Myocyte (in vitro differentiated cells): ENCODE measurements at places on chromosomes 5 and 9.

- no peak for DNase-seq
These were observed 28.3 kb downstream of the WHRN start for GRCh38 chr9:114476891-114477469.

DNA sequence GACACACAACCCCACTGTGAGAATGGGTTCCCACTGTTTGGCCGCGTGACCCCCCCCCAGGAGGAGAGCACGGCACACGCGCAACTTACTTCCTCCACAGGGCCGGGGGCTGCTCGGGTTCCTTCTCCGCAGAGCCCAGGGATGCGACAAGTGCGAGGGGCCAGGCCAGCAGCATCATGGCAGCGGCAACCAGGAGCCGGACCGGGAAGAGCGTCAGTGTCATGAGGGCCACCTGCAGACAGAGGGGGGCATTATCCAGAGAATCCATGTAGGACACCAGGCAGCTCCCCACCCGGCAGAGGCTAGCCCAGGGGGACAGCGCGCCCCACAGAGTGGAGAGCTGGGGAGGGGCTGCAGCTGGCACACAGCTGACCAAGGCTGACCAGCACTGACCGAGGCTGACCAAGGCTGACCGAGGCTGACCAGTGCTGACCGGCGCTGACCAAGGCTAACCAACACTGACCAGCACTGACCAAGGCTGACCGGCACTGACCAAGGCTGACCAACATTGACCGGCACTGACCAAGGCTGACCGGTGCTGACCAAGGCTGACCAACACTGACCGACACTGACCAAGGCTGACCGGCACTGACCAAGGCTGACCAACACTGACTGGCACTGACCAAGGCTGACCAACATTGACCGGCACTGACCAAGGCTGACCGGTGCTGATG, 22.3 kb downstream of the LPCAT1 start:
- no peak for DNase-seq

DNA sequence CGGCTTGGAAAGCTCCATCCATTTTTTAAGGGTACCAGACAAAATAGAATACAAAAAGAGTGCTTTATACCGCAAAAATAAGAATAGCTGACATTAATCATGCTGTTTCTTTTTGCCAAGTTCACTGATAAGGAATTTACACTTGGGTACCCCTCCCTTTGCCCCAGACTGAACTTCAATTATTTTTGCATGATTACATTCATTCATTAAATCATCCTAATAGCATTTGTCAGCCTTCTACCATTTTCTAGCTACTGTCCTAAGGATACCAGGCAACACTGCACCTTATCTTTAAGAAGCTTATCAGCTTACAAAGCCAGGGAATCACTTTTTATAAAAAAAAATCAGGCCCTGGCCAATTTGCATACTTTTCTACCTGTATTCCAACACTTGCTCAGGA, 48.4 kb downstream of the YIPF5 start:
- no peak for DNase-seq

- DNase-seq = no peak
These were observed 395.6 kb upstream of the MPDZ start for GRCh38 chr9:13674926-13675637.

GRCh38 chr9:129241725-129242124, 63.7 kb upstream of the IER5L start:
- no peak for DNase-seq

GRCh38 chr5:113249206-113249605, 185.6 kb downstream of the TSSK1B start:
- no peak for DNase-seq

DNA sequence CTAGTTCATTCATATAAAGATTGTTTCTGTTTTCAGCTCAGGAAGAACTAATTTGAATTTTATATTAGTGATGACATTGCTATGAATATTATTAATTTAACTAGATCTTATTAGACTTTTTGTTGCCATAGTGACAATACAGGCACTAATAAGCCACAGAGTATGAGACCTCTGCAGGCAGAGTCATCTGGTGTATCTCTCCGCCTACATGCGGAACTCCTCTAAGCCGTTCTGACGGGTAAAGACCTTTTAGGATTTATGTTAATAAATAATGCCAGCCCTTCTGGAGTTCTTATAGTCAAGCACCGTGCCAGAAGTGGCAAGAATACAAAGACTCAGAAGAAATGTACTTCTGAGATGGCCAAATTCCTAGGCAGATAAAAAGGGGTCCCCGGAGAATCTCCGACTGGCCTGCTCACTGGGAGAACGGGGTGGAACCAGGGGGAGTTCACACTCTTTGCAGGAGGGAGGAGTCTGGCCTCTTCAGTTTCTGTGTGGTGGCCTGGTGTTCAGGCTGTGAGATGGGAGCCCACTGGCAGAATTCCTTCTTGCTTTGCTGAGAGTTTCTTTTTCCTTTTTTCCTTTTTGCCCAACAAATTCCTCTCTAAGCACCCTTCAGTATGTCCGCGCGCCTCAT, 85.1 kb upstream of the IL12B start:
- DNase-seq = no peak

DNA sequence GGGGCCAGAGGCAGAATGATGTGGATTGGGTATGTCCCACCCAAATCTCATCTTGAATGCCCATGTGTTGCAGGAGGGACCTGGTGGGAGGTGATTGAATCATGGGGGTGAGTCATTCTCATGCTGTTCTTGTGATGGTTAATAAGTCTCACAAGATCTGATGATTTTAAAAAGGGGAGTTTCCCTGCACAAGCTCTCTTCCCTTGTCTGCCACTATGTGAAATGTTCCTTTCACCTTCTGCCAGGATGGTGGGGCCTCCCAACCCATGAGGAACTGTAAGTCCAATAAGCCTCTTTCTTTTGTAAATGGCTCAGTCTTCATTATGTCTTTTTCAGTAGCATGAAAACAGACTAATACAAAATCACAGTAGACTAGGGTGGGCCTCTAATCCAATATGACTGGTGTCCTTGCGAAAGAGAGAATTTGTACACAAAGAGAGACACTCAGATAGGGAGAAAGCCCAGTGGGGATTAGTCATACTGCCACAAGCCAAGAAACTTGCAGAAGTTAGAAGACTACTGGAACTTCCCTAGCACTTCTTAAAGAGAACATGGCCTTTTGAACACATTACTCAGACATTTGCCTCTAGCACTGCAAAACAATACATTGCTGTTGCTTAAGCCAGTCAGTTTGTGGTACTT, 68.4 kb downstream of the ANXA1 start:
- no peak for DNase-seq

DNA sequence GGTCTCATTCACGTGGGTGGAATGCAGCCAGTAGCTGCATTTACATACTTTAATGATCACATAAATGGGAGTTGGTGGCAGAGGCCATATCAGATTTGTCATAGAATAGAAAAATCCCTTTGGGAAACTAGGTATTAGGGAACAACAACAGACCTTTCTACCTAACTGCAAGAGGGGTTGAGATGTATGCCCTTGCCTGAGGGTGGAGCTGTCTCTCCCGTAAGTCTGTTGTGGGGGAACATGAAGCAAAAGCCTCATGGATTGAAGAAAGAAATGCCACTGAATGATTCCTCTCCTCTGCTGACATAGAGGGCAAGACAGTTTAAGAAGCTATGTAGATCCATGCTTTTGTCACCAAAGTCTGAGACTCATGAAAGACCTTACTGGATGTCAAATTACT, 461.3 kb downstream of the SPOCK1 start:
- DNase-seq = no peak

DNA sequence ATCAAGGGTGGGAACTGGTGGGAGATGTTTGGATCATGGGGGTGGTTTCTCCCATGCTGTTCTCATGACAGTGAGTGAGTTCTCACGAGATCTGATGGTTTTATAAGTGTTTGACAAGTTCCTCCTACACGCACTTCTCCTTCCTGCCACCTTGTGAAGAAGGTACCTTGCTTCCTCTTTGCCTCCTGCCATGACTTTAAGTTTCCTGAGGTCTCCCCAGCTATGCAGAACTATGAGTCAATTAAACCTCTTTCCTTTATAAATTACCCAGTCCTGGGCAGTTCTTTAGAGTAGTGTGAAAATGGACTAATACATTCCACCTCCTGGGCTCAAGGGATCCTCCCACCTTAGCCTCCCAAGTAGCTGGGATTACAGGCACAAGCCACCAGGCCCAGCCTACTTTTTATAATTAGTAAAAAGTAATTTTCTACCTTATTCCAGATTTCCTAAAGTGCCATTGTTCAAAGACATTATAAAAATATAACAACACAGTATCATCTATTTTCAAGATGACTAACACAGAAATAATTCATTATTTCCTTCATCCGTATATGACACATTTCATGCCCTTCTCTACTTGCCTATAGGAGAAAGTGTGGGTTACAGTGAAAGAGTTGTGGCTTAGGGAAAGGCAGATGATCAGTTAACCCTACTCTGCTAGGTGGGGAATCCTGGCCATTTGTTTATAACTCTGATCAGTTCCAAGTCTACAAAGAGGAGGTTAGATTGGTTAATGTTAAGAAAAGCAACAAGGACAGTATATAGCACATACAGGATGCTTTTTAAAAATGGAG, 99.9 kb downstream of the TTC39B start:
- DNase-seq = no peak

DNA sequence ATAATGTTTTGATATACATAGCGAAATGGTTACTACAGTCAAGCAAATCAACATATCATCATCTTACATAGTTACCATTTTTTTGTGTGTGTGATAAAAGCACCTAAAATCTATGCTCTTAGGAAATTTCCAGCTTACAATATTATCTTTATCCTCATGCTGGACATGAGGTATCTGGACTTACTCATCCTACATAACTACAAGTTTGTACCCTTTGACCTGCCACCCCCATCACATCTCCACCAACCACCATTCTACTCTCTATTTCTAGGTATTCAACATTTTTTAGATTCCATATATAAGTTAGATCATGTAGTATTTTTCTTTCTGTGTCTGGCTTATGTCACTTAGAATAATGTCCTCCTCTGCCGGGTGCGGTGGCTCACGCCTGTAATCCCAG, 79.9 kb downstream of the TAF11L14 start:
- no peak for DNase-seq

- peak; percentile 93 for DNase-seq
These were observed 114.8 kb upstream of the DAPK1 start for GRCh38 chr9:87382900-87383299.

DNA sequence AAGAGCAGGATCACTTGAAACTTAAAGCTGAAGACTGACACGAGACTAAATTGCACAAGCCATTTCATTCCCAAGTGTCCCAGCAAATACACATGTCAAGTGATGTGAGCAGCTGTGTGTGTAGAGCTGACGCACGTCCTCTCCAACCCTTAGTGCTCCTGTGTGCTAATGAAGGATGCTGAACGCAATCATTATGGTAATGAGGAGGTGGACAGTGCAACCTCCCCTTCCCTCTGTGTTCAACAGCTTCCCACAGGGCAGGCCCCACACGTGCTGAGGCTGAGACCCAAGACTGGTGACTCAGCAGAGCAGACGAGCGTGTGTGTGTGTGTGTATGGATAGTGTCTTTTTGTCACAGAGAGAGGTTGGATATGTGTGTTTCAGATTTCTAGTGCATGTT, 702.1 kb downstream of the SEMA5A start:
- DNase-seq = peak; percentile 60

- DNase-seq = no peak
These were observed 321.8 kb downstream of the PSAT1 start for GRCh38 chr9:78618735-78619134.

GRCh38 chr9:126501383-126502331, 112.1 kb upstream of the LMX1B start:
- peak; percentile 88 for DNase-seq

DNA sequence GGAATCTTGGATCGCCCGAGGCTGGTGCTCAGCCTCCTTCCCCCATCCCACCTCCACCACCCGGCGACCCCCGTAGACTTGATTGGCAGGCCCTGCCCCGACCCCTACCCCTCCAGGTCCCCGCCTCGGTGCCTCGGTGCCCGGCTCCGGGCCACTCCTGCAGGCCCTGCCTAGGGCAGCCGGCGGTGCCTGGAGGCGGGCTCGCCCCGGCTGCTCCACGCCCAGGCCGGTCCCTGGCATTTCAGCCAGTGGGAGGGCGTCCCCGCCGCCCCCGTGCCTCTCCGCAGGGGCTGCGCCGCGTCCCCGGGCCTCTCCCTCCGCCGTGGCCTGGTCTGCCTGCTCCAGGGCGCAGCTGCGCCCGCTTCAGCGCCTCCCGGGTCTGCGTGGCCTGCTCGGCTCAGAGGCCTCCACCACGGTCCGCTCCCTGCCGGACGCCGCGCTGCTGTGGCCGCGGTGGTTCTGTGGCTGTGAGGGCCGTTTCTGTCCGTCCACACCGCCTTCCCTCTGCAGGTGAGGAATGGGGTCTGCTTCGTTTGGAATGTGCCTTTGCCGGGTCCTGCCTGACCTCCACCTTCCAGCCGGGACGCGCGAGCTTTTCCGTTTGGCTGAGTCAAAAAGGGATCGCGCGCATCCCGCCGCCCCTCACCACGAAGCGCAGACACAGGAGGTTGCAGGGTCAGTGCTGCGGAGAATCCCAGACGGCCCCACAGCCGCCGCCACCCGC, 48.3 kb upstream of the IRX4 start:
- no peak for DNase-seq

GRCh38 chr9:136587944-136588662, 42.3 kb upstream of the NOTCH1 start:
- DNase-seq = no peak

GRCh38 chr5:33901156-33901555, 9.4 kb upstream of the ADAMTS12 start:
- DNase-seq = no peak

GRCh38 chr5:55325621-55326020, 17.8 kb downstream of the MTREX start:
- no peak for DNase-seq

GRCh38 chr5:132180134-132180745, 47.4 kb downstream of the P4HA2 start:
- peak; percentile 77 for DNase-seq

DNA sequence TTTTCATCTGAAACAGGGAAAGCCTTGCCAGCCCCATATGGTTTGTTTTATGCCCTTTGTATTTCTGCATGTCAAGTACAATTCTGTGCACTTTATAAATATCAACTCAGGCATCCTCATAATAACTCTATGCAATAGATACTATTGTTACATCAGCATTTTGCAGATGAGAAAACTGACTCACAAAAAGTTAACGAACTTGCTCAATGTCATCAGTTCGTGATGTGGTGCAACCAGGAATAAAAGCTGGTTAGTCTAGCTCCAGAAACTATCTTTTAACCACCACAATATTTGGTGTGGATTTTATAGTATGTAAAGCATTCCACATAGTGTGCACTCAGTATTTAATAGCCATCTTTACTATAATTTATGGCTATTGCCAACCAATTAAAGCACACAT, 134.9 kb downstream of the MRPS30 start:
- no peak for DNase-seq

- DNase-seq = no peak
These were observed 334.7 kb upstream of the PIK3R1 start for GRCh38 chr5:67880876-67881275.
